ENCODE measurements at places on chromosomes 6 and 20. TPM values are rescaled to one million over a fixed set of nuclear protein-coding genes. Genes with fewer than 3 reads are reported as not detected.
A peak's percentile ranks its signal among the peaks of the same experiment; 100 is the strongest.

GRCh38 chr6:154219250-154219649 is 137.4 kb downstream of the IPCEF1 start:
- DNase-seq = no peak

DNA sequence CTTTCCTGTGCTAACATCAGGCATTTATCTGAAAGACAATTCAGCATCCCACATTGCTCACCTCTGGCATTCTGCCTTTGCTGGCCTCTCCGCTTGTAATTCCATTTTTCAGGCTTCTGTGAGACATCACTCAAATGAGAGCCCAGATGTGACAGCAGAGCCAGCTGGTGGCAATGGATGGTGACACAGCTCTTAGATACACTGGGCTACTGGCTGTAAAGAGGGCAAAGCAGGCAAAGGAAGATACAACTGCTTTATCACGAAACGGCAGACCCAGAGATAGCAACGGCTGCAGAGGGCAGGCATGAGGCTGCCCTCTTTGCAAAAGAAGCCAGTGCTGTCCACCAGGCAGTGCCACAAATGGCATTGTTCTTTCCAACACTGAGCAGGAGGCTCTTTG is 329.8 kb downstream of the KIF16B start:
- no peak for DNase-seq

GRCh38 chr6:89404512-89404911 is 7.6 kb downstream of the RRAGD start:
- DNase-seq = no peak

Gene RUNX2
- 37.2 TPM for total RNA-seq

GRCh38 chr6:16206595-16207037 is 31.8 kb upstream of the GMPR start:
- peak; percentile 91 for DNase-seq

DNA sequence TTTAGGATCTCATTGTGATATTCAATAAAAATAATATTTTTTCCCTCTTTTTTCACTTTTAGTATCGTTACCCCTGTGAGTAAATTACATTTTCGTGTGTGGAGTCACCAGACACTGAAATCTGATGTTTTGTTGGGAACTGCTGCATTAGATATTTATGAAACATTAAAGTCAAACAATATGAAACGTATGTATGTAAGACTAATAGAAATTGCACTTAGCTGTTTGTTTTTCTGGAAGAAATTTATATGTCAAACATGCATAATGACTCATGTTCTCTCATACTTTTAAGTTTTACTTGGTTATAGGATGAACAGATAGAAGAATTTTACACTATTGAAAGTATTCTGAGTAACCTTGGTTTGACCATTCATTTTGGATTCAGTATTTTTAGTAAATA is 49.4 kb downstream of the ITCH start:
- DNase-seq = no peak

- DNase-seq = peak; percentile 57
Measured at GRCh38 chr6:42387336-42387735, 64.4 kb downstream of the TRERF1 start.

DNA sequence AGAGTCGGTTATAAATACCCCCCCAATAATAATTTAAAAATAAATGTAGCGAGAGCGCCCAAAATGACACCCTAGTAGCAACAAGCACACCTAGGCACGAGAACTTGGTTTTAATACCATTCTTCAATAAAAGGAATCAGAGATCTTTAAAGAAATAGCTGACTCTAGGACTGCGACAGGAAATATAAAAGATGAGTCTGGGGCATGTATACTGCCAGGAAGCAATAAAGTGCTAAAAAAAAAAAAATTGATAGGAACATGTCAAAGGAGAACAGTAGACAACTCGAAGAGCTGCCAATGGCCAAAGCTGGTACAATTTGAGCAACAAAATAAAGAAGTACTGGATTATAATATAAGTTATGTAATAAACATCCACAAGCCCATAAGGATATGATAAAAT is 2.2 kb downstream of the PNISR start:
- DNase-seq = no peak

DNA sequence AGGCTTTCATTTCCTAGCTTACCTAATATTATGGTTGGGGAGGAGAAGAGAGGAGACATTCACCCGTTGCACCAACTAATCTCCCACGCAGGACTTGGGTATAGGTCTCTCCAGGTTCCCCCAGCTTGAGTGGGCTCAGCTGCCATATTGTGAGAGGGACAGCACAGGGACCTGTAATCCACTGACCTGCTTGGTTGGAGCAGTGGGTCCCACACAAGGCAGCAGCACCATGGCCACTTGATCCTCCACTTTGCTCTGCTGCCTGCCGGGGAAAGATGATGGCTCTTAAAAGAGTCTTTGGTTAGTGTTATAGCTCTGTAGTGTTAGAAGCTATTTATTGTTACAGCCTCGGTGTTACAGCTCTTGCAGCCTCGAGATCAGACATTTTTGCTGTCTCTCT is 22.5 kb upstream of the ECHDC1 start:
- no peak for DNase-seq

DNA sequence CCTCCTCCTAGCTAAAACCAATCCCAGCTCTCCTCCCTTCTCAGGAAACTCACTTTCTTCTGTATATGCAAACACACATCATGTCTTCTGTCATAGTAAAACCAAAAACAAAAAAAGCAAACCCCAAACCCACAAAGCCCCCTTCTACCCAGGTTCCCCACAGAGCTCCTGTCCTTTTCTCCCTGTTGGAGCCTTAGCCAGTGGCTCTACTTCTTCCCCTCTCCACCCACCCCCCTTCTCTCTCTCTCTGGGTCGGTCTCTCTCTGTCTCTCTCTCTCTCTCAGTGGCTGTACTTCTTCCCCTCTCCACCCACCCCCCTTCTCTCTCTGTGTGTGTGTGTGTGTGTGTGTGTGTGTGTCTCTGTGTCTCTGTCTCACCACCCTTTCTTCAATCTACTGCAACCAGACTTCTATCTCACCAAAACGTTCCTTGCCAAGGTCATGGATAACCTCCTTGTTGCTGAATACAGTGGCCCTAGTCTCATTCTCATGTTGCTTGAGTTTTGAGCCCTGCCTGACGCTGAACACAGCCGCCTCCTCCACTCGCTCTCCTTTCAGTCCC is 8.7 kb upstream of the OSER1 start:
- no peak for DNase-seq

DNA sequence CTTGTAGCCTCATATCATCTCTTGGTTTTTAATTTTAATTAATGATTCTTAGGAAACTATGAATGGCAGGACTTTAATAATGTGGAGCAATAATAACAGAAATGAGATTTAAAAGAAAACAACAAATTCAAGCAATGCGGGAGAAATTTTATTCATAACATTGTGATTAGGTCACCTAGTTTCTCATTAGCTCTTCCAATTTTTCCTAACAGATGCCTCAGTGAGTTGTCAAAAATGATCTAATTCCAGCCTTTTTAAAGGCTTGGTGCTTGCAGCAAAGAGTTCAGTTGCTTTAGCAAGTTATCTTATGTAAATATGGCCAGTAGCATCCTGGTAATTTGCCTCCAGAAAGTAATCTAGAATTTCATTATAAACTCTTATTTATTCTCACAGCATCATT is 20.4 kb downstream of the PDE7B start:
- DNase-seq = peak; percentile 71

Gene SLC25A27
- total RNA-seq = 6.5 TPM

Gene CEP57L1
- total RNA-seq = 51.2 TPM
